ENCODE measurements at places on chromosomes 6 and 20.

DNA sequence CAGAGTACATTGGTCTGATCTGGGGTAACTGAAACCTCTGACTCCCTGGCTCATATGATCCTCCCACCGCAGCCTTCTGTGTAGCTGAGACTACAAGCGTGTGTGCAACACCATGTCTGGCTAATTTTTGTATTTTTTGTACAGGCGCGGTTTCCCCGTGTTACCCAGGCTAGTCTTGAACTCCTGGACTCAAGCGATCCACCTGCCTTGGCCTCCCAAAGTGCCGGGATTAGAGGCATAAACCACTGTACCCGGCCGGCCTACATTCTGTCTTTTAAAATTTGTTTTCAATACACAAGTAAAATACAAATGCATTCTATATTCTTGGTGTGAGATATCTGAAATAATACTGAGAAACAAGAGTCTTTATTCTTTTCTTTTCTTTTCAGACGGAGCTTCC is 1.7 kb upstream of the CBFA2T2 start:
- no peak for DNase-seq

DNA sequence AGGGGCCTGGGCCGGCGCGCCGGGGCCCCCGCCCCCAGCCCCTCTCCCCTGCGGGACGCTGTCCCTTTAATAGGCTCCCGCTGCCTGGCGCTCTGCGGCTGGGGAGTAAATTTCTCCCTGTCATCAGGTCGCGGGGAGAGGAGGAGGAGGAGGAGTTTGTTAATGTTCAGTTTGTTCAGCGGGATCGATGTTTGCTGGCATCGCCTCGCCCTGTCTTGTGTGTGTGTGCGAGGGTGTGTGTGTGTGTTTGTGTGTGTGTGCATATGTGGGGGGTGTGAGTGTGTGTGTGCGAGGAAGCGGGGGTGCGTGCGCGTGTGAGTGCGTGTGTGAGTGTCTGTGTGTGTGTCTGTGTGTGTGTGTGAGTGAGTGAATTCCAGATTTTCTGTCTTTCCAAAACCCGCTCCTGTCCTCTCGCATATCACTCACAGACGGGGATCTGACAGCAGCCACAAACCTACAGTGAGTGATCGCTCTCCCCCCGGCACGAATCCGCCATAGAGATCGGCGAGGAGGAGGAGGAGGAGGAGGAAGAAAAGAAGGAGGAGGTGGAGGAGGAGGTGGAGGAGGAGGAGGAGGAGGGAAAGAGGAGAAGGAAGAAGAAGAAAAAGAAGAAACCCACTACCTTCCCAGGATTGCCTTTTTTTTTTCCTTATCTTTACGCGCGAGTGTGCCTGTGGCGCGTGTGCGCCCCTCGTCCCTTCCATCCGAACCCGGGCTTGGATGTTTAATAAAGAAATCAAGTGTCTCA is at the start of gene TSHZ2:
TSHZ2 (plus strand) TSS at position 169 of the 748 bp plus-strand sequence. CDS start 936 bp downstream, outside the sequence.
- peak; percentile 58 for DNase-seq

DNA sequence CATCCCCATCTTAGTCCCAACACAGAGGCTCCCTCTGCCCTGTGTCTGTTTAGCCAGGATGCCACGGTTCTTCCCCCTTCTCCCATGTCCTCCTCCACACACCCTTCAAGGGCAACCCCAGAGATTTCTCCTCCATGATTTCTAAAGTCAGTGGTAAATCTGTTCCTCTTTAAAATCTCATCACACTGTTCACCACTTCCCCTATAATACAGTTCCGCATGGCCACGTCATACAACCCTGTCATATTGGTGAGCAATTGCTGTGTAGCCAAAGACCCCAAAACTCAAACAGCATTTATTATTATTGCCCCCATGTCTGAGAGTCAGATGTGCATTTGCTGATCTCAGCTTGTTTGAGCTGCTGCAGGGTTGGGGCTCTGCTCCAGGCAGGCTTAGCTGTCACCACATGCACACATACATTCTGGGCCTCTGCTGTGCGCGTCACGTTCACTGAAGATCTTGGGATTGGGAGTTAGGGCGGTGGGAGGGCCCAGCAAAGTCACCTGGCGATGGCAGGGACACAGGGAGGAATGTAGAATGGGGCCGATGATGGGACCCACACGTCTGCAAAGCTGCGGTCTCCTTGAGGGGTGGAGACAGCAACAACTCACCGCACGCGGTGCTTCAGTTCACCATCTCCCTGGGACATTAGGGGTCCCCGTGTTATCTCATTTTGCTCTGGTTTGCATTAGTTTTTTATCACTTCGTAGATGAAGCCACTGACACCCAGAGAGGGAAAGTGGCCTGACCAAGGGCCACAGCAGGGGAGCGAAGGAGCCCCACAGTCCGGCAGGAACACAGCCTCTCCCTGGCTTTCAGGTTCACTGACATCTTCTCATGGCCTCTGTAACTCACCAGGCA is 36.9 kb upstream of the CD93 start:
- DNase-seq = no peak

DNA sequence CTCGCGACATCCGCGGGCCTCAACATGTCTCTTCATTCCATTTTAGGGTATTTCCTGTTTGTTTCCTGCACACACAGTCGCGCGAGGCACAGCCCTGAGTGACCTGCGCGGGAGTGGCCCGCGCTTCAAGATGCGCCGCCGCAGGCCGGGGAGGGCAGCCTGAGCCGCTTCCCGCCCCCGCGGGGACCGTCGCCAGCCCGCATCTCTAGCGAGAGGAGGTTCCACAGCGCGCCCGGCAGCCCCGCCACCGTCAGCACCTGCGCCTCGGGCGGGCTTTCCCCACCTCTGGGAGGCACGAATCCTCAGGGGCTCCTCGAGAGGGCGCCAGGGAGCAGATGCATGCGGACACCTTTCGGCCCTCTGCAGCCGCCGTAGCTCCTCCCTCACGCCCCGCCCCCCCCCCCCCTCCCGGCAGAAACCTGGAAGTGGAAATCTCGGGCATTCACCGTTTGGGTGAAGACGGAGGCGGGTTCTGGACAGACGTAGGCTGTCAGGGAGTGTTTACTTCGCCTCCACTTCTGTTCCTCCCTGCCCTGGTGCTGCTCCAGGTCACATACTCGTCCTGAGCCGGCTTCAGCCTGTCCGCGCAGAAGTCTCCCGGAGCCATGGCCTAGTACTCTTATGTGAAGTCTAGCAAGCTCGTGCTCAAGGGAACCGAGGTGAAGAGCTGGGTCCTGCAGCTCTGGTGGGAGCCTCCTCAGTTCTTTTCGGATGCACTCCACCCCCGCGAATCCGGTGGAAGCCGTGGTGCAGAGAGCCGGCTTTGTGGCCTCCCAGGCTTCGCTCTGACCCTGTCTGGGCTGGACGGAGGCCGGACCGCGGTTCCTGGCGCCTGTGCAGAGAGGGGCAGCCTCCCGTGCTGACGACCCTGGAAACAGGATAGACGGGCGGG is 880.5 kb upstream of the DEFB115 start:
- peak; percentile 71 for DNase-seq

DNA sequence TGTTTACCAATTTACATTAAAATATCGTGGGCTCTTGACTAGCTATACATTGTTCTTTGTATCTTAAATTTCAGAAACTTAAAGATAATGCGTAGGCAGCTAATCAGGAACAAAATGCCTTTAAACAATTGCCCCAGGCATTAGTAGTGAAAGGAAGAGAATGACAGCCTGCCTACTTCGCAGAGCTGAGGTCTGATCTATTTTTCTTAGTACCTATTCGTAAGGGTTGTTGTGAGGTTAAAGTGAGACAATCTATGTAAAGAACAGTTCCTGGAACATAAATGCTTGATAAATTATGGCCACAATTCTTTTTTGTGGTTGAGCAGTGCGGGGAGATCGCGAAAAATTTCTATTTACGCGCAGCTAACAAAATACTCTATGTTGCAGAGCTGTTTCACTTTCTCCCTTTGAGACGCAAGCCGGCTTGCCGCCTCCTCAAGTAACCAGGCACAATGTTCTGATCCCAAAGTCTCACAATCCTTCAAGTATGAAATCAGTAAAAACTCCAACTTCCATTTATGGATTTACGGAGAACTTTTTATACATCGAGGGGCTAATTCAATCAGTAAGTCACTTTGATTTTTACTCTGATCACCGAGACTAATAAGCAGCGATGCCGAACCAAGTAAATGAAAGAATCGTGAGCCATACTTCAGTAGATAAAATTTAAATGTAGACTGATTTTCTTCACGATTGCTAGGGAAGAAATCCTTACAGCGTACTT is 878 bp upstream of the PNRC1 start:
- peak; percentile 26 for DNase-seq
